ENCODE measurements at places on chromosomes 2 and 18.
A peak's percentile ranks its signal among the peaks of the same experiment; 100 is the strongest.

DNA sequence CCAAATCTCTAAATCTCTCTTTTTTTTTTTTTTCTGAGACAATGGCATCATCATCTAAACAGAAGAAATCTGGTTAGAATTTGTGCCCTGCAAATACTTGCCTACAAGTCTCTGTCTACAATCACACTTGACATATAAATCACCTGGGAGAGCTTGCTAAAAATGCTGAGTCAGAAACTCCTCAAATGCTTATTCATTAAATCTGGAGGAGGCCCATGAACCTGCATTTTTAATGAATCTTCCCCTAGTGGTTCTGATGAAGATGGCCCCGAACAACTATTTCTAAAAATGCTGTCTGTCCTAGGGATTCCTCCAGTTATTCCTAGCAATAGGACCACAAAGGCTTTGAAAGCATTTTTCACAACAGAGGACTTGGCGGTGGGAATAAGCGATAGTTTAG is 1.6 kb upstream of the CSRNP3 start:
- no peak for DNase-seq

DNA sequence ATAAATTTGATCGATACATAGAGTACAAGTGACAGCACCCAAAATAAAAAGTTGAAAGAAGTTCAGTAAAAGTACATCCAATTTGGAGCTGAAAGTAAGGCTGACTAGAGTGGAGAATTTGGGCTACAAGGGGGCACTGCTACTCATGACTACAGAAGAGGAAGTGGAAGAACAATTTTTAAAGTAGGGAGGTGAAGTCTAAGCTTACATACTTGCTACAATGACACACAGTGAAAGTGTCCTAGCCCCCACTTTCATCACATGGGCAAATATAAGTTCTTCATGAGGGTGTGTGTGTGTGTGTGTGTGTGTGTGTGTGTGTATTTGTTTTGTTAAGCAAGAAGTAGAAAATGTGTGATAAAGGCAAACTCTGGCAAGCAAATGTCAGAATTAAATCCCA is 45.7 kb downstream of the MAP3K2 start:
- no peak for DNase-seq

GRCh38 chr2:216651351-216651881 is 18.2 kb downstream of the IGFBP2 start:
- DNase-seq: no peak

GRCh38 chr18:57137847-57138246 is 9.0 kb upstream of the BOD1L2 start:
- no peak for DNase-seq

DNA sequence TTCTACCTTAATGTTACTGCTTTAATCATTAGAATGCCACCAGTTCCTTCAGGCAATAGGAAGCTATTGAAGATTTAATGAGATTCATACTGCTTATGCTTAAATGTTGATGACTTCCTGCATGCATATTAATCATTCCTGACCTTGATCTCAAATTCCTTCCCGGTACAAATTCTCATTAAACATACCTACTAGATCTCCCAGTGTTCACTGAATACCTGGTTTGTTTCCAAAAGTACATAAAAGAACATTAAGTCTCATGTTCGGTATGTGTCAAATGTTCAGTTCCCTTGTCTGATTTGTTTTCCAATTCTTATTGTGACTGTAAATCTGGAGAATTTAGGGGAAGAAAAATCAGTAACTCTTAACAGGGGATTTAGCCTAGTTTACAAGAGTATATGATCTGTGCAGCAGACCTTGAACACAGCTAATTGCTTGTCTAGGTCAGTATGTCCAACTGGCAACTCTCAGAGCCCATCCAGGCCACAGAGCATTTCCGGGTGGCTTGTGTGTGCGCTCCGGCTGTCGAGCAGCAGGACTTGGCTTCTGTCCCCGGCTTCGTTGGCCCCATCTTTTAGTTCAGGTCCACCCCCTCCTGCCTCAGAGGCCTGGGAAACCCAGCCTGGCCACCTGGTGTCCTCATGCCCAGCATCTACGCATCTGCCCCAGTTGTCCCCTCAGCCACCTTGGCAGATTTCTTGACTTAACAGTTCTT is 13.1 kb downstream of the METAP1D start:
- DNase-seq: no peak

DNA sequence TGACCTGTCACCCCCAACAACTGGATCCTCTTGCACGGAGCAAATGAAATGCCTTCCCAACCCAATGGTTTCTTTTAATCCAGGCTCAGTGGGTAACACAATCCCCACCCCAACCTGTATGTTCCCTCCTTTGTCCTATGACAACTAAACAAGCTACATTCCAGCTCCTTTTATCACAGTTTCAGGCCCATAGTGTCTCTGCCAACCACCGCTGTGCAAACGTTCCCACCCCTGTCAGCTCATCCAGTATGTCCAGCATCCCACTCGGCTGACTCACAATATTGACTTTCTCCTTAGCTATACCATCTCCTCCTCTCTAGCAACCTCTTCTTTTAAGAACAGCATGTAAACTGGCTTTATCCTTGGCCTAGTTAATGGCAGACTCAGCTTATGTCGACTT is 117.9 kb upstream of the PPP1CB start:
- DNase-seq: no peak

- no peak for DNase-seq
Observed at GRCh38 chr18:50473881-50474280, 86.0 kb upstream of the MAPK4 start.

- DNase-seq: no peak
Observed at GRCh38 chr18:62777814-62778213, 62.5 kb downstream of the PHLPP1 start.

DNA sequence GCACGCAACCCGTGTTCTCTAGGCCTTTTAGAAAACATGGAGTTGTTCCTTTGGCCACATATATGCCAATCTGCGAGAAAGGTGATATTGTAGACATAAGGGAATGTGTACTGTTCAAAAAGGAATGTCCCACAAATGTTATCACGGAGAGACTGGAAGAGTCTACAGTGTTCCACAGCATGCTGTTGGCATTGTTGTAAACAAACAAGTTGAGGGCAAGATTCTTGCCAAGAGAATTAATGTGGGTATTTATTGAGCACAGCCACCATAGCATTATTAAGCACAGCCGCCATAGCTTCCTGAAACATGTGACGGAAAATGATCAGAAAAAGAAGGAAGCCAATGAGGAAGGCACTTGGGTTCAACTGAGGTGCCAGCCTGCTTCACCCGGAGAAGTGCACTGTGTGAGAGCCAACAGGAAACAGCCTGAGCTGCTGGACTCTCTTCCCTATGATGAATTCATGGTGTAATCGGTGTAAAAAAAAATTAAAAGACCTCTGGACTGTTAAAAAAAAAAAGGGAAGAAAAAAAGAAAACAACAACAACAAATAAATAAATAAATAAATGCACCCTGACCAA is 29.0 kb upstream of the REL start:
- DNase-seq: no peak

GRCh38 chr2:219159771-219160185 is 837 bp downstream of the NHEJ1 start:
- DNase-seq: no peak

- DNase-seq: peak; percentile 59
Observed at GRCh38 chr2:136247204-136247950, 129.4 kb upstream of the CXCR4 start.

DNA sequence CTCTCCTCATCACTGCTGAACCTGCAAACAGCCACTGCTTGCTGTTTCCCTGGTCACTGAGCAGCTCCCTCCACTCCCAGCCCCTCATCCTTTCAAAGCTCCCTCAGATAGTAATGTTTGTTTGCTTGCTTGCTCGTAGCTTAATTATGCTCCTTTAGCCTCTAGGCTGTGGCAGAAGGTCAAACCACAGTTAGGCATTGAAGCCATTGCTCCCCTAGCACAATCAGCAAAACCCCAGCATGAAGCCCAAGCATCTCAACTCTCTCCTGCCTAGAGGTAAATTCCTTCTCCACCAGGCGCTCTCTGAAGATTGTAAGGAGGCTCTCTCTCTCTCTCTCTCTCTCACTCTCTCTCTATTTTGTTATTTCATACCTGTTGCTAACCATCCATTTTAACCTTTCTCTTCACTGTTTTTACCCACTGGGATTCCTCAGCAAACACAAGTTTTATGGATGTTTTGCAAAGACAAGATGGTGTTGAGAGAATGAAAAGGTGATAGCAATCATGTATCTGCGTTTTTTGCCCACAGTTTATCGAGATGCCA is 135.9 kb upstream of the HNRNPA3 start:
- DNase-seq: no peak

DNA sequence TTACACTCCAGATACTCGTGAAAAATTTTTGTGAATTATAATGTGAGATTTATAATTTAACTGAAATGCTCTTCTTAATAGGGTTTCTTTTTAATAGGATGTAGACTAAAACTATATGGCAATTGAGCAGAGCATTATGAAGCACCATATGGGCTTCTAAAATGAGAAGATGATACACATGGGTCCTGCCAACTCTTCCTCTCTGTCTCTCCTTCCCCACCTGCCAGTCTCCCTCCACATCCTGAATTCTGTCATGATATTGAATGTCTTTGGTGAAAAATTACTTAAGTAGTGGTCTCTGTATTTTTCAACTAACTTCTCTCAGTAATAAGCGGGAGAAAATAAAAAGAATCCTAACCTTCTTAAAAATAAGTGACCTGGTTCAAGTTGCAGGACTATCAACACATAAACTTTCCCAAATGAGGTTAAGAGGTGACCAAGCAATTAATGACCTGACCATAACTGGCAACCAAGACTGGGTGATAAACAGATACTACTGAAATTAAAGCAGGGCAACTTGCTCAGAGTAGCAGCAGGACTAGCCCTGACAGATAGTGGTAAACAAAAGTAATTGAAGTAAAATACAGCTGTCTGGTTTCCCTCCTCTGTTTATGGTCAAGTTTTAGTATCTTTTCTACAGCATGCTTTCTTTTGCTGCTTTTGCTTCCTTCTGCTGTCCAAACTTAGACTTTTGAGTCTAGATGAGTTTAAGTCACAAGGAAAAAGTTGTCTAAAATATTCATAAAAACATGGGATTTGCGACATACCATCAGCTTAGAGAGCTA is 117.1 kb upstream of the PDE1A start:
- no peak for DNase-seq

DNA sequence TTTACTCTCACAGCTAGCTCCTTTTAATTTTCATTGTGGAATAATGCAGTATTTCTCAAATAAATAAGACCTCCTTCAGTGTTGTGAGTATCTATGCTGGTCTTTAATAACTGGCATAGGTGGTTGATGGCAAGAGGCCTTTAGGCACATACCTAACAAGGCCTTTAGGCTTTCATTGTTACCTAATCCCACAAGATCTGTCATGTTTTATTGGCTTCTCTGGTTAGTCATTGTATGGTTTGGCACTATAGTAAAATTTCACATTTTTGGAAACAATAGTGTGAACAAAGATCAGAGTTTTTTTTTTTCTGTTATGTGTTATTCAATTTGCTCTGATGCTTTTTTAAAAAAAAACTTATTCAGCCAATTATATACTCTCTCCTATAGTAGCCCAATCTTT is 89.8 kb upstream of the NEUROD1 start:
- no peak for DNase-seq

DNA sequence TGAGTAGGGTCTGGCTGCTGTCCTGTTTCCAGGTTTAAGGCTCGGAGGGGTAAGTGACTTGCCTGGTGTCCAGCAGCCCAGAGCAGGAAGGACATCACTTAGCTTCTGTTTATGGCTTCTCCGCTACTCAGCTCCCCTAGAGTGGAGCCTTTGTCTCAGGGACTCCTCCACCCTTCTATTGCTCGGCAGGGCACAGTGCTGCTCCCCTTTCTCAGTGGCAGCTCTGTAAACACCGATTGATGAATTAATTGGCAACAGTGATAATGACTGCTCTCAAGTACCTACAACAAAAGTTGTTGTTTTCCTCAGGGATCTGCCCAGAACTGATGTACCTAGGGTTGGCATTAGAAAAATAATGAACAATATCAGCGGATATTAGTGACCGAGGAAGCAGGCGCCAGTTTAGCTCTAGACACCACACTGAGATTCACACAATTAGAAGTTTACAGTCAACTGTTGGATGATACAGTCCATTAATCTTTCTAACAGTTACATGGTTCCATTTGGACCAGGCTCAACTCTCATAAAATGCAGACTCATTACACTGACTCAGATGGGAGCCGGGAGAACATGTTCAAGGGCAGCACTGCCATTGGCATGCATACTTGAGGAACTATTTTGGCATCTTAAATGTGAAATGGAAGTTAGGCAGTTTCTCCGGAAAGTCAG is 265.7 kb downstream of the MTX2 start:
- no peak for DNase-seq

GRCh38 chr18:29439398-29439797 is 1262.5 kb upstream of the CDH2 start:
- DNase-seq: no peak

DNA sequence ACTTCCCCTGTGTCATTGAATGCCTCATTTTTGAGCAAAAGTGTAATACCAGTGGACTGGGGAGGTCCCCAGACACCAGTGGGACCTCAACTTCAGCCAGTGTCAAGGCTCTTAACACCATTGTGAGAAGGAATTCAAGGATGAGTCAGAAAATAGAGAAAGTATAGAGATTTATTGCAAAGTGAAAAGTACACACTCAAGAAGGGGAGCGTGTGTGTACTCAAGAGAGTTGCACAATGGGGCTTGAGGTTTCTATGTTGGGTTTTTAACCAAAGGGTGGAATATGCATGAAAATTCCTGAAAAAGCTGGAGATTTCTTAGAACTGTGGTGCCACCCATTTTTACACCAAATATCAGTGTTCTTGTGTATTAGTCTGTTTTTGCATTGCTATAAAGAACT is 81.9 kb downstream of the ADCYAP1 start:
- no peak for DNase-seq

DNA sequence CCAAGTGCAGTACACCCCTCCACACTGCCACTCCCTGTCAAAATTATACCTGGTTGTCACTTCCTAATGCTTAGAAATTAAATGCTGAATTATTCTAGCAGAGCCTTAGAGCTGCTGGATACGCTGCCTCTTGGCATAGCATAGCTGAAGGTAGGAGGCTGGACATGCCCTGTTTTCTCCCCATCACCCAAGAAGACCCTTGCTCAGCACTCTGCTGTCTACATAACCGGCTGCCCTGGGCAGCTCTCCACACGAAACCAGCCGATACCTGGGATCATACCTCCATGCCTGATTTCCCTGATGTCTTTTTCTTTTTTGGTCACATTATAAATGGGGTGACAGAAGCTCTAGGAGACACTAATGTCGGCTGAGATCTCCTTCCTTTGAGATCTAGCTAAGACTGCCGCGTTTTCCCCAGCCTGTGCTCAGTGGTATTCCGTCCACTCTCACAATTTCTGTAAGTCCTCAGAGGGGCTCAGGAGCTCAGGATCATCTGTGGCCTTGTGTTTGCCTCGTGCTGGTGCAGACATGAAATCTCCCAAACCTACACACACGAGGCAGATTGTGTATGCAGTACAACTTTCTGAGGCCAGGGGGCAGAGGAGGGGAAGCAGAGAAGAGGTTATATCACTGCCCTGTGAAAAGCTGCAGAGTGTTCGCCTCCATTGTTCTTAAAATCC is 13.5 kb upstream of the ZAP70 start:
- peak; percentile 65 for DNase-seq
